Right kidney (tissue), 9 donors: ENCODE measurements at places on chromosomes 7 and 10.

DNA sequence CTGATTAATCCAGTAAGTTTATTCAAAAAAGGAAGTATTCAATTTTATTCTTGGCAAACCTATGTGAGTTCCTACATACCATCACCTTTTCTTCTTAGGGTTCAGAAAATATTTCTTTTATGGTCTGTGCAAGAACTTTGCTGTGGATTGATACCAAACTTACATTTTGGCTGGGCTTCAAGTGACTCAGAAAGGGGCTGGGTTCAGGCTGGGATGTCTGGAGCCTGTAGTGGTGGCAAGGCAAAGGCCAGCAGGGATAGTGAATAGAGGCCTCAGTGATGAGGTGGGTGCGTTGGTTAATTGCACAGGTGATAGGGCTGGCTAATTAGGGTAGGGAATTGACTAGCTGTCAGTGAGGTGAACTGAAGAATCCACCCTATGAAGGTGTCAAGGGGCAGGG is 40.2 kb upstream of the ATXN7L1 start:
- no peak for DNase-seq

DNA sequence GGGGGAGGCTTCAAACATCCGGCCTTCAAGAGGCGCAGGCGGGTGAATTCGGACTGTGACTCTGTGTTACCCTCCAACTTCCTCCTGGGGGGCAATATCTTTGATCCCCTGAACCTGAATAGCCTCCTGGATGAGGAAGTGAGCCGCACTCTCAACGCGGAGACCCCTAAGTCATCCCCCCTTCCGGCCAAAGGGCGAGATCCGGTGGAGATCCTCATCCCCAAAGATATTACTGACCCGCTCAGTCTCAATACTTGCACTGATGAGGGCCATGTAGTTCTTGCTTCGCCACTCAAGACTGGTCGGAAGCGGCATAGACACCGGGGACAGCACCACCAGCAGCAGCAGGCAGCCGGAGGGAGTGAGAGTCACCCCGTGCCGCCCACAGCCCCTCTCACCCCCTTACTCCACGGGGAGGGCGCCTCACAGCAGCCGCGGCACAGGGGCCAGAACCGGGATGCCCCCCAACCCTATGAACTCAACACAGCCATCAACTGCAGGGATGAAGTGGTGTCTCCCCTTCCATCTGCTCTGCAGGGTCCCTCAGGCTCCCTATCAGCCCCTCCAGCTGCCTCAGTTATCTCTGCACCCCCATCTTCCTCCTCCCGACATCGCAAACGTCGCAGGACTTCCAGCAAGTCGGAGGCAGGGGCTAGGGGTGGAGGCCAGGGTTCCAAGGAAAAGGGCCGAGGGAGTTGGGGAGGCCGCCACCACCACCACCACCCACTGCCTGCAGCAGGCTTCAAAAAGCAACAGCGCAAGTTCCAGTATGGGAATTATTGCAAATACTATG is 1.1 kb downstream of the MEPCE start:
- peak; percentile 39 for DNase-seq

- no peak for DNase-seq
Observed at GRCh38 chr10:97766106-97766810, 5.5 kb downstream of the SFRP5 start.

DNA sequence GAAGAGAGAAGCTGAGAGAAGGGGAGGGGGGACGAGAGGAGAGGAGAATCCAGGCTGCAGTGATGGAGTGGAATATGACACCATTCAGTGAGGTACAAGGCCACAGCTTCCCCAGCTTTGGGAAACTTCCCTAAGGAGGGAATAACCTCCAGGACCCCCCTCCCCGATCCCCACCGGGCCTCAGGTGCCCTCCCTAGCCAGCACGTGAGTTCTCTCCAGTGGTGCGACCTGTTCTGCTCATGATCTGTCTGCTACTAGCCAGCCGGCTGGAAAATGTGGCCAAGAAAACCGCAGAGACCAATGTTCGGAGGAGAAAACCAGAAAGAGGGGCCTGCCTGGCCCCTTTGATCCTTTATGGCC is 39.9 kb upstream of the AGK start:
- DNase-seq = no peak
